Smooth muscle cell of the brain vasculature (primary cell): ENCODE measurements at places on chromosomes 4 and X.

GRCh38 chrX:31201503-31201902 is 129.7 kb upstream of the FTHL17 start:
- DNase-seq: no peak

DNA sequence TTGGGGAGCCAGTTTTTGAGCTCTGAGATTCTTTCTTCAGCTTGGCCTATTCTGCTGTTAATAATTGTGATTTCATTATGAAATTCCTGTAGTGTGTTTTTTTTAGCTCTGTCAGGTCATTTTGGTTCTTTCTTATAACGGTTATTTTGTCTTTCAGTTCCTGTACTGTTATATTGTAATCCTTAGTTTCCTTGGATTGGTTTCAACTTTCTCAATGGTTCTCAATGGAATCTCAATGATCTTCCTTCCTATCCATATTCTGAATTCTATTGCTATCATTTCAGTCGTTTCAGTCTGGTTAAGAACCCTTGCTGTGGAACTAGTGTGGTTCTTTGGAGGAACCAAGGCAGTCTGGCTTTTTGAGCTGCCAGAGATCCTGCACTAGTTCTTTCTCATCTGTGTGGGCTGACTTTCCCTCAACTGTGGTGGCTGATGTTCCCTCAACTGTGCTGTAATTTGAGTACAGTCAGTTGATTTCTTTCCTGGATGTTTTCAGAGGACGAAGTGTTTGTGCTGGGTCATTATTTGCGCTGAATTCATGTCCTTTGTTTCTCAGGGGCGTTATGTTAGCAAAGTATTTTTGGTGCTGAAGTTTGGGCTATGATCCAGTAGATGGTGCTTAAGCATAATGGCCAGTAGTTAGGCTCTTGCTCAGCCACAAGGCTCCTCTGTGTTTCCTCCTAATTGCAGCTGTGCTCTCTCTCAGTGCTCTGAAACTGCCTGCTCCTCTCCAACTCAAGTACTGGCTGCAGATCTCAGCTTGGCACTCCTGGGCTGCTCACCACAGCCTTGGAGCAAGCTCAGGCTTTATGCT is 27.5 kb downstream of the ENPEP start:
- DNase-seq: no peak

DNA sequence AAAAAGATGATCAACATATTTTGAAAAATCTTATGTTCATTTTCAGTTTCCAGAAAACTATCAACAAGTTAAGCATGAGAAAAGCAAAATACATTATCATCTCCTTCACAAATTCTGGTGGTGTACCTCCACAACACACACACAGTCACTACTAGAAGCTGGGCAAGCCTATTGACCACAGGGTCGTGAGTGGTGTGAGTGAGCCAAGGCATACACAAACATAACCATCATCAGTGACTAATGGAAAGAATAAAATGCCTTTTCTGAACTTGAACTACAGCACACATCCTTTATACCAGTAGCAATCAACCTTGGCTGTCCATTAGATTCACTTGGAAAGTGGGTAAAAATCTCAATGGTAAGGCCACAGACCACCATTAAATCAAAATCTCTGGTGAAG is 180.2 kb downstream of the FAM47B start:
- no peak for DNase-seq

DNA sequence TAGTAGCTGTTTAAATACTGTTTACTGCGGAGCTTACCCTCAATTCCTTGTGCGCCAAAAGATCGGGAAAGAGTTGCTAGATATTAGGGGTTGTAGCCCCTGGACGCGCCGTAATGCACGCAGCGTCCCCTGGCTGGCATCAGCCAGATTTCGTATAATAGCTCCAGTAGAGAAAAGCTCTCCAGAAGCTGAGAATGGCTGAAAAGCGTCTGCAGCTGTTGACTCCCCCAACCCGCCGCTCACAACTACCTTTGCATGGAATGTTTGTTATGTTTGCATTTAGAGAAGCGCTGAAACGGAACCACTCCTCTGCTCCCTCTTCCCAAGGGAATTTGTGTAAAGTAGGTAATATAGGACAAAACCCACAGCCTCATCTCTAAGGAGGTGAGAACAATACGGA is 3.7 kb downstream of the DOCK11 start:
- DNase-seq: no peak

- no peak for DNase-seq
Observed at GRCh38 chr4:172750910-172751309, 417.7 kb upstream of the GALNT7 start.

- no peak for DNase-seq
Observed at GRCh38 chrX:23341452-23341851, 6.8 kb downstream of the PTCHD1 start.

DNA sequence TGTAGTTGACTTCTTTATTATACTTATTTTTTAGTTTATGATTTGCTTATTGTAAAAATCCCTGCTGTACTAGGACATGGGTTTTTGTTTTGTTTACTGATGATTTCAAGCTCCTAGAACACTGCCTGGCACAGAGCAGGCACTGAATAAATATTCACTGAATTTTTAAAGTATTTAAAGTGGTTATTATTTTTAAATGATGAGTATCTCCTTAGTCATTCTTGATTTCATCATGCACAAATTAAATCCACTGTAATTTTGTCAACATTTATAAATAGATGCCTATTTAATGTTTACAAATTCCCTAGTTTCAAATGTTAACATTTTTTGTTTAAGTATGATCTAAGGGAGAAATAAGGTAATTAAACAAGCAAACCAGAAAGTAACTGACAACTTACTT is 367.9 kb upstream of the SLIT2 start:
- DNase-seq: no peak

- DNase-seq: no peak
Observed at GRCh38 chr4:95929448-95930064, 89.7 kb downstream of the PDHA2 start.

- DNase-seq: no peak
Observed at GRCh38 chr4:60683357-60683756, 516.8 kb upstream of the ADGRL3 start.

- no peak for DNase-seq
Observed at GRCh38 chr4:139191373-139191772, 14.4 kb upstream of the ELF2 start.

- no peak for DNase-seq
Observed at GRCh38 chr4:183445097-183445428, 627 bp downstream of the CDKN2AIP start.
